ENCODE measurements at places on chromosomes 12 and 14.

DNA sequence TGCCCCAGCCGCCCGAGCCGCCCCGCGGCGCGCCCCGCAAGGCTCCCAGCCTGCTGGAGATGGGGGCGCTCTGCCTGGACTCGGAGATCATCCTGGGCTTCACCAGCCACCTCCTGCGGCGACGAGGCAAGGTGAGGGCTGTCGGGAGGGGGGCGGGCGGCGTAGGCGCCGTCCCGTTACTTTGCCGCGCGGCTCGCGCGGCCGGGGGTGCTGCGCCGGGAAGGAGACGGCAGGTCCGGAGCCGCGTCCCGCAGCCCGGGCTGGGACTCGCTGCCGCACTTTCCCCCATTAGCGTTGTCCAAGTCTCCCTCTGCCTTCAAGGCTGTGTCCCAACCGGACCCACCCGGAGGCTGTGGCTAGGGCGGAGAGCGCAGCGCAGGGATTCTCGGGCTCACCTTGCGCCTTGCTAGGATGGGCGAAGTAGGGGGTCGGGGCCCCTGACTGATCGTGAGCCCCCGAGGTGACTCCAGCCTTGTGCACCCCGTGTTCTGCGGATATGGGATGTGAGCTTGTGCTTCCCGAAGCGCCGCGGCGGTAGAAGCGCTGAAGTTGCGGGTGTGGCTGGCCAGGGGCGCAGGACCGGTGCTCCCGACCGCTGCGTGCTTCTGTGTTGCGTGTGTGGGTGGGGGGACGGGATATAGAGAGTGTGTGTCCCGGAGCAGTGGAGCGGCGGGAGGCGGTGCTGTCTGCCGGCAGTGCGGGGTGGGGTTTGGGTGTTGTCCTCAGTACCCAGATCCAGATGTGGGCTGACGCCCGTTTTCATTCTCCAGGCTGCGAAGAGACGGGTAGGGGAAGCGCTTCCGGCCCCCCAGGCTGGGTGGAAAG lies 1.7 kb upstream of the KIF26A start:
- DNase-seq: no peak

DNA sequence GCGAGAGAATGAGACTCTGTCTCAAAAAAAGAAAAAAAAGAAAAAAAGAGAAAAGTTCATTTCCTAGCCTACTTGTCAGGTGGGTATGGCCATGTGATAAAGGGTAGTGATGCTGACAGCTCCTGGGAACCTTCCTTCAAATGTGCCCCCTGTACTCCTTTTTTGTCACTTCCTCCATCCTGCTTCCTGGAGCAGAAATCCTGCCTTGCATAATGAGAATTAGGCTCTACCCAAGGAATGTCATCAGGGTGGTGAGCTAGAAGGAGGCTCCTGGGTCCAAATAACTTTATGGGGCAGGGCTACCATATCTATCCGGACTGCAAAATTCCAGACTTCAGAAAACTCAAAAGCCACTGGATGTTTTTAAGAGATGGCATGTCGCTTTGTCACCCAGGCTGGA lies 27.8 kb upstream of the FBXO34 start:
- DNase-seq: no peak

GRCh38 chr12:85057370-85057963 lies 21.3 kb downstream of the LRRIQ1 start:
- DNase-seq: no peak

GRCh38 chr12:73947326-73948026 lies 590.2 kb upstream of the ATXN7L3B start:
- no peak for DNase-seq

DNA sequence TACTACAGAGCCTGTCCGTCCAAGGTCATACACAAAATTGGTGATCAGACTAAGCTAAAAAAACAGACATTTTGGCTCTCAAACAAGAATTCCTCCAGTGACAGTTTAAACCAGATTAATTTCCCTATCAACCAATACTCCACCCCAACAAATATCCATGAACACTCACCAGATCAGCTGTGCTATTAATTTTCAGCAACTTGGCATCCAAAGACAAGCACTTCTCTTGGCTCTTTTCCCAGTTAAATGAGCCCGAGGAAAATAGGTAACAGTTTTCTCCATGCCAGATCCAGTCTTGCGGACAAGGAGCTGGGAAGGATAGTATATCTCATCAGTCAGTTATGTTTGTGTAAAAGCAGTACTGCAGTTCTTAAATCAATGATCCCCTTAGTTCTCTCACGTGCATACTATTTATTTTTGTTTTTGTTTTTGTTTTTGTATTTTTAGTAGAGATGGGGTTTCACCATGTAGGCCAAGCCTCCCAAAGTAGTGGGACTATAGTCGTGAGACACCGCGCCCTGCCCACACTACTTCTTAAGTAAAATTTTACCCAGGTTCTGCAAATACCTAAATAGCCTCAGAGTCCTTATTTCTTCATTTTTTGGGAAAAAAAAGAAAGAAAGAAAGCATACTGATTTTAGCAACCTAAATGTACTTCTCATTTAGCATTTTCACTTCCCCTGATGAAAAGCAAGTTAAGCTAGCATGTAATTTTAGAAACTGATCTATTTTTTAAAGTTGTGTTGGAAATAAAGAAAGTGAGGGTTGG lies 11.1 kb downstream of the OLR1 start:
- DNase-seq: no peak

DNA sequence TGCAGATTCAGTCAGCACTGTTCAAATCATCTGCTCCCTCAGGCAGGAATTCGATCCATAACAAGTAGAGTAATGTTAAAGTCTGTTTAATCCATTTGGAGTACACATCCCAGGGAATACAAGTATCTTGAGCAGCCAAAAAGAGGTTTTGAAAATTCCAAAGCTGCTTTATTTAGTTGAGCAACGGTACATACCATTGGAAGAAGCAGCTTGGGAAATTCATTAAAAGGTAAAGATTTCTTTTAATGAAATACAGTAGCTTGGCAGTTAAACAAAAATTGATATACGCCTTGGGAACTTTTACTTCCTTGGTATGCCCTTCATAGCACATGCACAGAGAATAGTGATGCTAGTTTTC lies 153.8 kb downstream of the LRIG3 start:
- no peak for DNase-seq

- DNase-seq: no peak
Observed at GRCh38 chr12:90896164-90896563, 58.8 kb downstream of the CCER1 start.

DNA sequence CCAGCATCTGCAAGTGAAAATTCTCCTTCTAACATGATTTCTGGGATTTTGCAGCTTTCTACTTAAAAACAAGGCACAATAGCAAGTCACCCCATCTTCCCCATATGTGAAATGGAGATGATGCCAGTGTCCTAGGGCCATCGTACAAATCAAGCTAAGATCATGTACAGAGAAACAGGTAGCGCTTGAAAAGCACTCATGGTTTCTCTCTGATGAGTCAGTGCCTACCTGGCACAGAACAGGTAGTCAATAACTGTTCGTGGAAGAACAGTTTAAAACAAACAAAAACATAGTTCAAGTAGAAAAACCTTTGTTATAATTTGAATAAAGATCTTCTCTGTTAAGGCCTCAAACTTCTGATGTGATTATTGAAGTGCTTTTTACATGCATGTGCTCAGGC lies 46.9 kb downstream of the RAD52 start:
- no peak for DNase-seq

- DNase-seq: no peak
Observed at GRCh38 chr12:93317227-93317626, 60.5 kb upstream of the NUDT4 start.

DNA sequence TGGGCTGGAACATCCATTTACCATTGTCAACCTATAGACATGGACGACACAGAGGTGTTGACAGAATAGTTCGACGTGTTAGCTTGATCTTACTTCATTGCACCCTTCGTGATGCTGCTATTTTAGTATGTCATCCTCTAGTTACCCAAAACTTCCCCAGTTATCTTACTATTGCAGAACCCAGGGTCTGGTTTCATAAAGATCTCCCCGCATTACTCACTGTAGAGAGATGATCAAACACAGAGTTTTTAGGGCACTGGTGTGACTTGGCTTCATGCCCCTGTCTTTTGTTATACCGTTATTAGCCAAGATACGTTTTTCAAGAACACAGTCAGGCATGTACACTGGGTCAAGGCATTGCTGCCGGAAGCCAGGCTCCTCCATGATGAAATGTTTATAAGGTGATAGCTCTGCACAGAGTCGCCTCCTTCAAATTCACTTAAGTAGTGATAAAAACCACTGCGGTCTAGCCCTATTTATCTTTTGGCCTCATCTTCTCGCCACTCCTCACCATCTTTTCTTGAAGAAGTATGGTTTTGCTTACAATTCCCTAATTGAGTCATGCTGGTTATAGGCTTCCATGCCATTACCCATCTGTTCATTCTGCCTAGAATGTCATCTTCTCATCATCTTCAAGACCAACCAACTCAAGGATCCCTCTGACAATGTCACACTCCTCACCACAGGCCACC lies 1127.9 kb downstream of the VRK1 start:
- DNase-seq: no peak

DNA sequence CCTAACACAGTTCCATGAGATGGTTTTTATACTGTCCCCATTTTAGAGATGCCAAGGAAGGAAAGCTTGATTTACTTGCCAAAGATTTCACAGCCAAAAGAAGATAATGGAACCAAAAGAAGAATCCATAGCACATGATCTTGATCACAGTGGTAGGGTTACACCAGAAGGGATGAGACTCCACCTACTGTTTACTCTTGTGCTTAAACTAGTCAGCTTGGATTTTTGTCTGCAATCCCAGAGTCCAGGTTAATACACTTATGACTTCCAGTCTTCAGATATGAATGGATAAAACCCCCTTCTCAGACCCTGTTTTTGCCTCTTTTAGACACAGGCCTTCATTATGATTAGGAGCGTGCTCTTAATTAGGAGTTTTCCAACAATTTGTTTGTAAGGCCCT lies 454.2 kb downstream of the AEBP2 start:
- no peak for DNase-seq

DNA sequence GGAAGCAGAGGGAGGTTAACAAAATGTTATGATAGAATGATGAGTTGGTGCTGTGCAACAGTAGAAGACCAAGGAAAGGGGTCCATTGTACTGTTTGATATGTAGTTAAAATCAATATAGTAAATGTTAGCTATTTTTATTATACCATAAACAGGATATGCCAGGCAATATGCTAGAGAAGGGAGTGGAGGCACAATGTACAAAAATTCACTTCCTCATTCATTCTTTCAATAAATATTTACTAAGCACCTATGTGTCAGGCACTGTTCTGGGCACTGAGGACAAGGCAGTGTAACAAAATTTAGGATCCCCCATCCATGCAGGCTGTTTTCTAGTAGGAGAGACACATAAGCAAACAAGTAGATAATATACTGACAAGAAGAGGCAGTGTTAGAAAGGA lies 25.0 kb downstream of the FGD6 start:
- no peak for DNase-seq

- no peak for DNase-seq
Observed at GRCh38 chr12:13082861-13083260, 20.6 kb downstream of the GSG1 start.

DNA sequence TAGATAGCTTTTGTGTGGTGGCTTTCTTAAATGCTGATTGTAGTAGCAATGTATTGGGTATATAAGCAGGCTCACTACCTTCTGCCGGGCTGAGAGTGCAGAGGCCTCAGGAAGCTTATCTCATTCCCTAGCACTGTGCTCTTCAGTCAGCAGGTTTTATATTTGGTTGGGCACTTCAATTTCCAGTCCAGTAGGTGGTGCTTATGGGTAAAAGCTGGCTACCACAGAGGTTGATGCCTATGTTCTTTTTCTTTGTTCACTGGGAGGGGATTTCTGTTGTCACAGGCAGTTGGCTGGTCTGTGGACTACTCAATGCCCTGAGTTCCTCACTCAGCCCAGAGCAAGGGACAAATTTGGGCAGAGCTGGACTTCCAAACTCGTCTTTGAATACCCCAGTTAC lies 43.0 kb upstream of the GLIPR1 start:
- no peak for DNase-seq

DNA sequence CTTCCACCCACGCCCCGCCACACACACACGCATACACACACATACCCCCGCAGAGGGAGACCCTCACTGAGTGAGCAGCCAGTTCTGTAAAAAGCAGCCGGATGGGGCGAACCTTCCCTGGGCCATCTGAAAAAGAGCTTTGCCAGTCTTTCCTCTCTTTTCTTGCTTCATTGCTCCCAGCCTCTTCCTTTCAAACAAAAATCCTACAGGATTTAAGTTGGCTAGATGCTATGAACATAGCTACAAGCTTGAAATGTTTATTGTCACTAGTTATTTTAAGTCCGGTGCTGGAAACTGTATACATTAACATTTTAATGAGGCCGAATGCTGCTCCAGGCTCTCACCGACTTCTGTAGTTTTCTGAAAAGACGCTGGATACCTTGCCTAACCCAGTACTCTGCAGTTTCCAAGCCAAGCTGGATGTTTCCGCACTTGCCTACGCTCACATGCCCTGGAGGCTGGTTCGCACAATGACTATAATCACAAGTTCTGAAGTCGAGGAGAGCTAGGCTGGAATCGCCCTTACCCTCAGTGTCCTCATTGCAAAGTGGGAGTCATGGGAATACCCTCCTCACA lies 39.2 kb downstream of the LTBP2 start:
- no peak for DNase-seq

DNA sequence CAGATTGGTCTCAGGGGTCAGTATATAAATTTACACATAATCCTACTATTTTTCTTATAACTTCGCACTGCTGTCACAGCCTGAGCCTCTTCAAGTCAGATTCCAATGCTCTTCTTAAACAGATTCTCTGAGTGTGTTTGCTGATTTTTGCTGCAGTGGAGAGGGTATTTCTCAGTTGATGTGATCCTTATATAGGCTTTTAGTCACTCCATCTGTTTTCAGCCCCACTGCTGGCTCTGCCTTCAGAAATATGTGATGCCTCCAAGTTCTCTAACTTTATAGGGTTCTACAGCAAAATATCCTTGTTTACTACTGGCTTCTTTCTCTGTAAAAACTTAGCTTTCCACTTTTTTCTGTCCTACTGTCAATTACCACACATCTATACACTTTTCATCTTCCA lies 702.7 kb downstream of the NRXN3 start:
- DNase-seq: no peak

DNA sequence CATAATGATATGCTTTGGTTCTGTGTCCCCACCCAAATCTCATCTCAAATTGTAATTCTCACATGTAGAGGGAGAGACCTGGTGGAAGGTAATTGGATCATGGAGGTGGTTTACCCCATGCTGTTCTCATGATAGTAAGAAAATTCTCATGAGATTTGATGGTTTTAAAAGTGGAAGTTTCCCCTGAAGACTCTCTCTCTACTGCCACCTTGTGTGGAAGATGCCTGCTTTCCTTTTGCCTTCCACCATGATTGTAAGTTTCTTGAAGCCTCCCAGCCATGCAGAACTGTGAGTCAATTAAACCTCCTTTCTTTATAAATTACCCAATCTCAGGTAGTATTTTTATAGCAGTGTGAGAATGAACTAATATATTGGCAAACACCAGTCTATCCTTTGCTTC lies 260.4 kb upstream of the PPFIA2 start:
- DNase-seq: no peak

- DNase-seq: no peak
Observed at GRCh38 chr14:76941946-76942805, 86.3 kb downstream of the IRF2BPL start.

GRCh38 chr12:65287426-65287825 lies 8.9 kb downstream of the MSRB3 start:
- no peak for DNase-seq

GRCh38 chr12:30145684-30146032 lies 361.9 kb upstream of the TMTC1 start:
- DNase-seq: no peak

- DNase-seq: no peak
Observed at GRCh38 chr14:60684203-60684602, 34.9 kb upstream of the SIX1 start.

- no peak for DNase-seq
Observed at GRCh38 chr12:122243965-122244364, 18.1 kb upstream of the DIABLO start.
